Keratinocyte (primary cell): ENCODE measurements at places on chromosomes 16 and 17.

- DNase-seq = no peak
Observed at GRCh38 chr17:19567216-19568015, 33.8 kb downstream of the SLC47A1 start.

DNA sequence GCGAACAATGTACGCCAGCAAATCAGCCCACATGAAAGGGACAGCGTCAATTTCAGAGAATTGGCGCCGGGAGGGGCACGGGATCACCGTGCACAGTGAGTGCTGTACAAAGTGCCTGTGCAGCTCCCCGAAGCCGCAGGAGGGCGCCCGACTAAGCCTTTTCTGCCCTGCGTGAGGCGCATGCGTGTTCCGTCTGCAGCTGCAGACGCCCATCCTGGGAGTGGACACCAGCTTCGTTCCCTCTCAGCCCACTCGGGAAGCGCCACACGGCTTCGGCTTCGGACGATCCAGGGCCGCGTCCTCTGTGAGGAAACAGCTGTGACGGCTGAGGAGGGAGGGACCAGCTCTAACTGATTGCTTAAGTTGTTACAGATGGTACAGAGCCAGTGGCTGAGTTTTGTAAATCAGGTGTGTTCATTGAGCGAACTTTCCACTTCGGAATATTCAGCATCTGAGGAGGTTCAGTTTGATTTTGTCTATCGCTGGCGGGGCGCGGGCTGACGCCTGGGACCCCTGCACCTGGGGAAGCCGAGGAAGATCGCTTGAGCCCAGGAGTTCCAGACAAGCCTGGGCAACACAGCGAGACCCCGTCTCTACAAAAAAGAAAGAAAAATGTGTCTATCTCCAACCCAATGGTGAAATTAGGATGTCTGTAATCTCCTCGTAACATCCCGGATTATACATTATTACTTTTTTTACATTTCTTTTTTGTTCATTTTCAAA, 15.4 kb upstream of the ZNF287 start:
- DNase-seq = peak; percentile 13

GRCh38 chr17:81130385-81131361, 34.6 kb upstream of the PVALEF start:
- no peak for DNase-seq

- no peak for DNase-seq
Observed at GRCh38 chr16:68377667-68378393, 67.0 kb downstream of the PRMT7 start.

DNA sequence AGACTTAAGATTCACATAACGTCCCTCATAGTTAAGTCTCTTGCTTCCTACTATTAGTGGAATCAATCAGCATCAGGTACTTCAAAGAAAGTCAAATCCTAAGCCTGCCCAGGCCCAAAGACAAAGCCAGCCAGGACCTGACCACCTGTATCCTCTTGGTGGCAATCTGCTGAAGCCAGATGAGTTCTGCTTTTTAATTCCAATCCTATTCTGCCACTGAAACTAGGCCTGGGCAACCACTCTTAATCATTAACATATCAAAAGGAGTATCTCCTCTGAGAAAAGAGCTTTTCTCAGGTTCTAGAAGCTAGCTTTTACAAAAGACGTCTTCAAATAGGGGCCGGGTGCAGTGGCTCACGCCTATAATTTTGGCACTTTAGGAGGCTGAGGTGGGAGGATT, 15.1 kb upstream of the GLG1 start:
- DNase-seq = no peak

DNA sequence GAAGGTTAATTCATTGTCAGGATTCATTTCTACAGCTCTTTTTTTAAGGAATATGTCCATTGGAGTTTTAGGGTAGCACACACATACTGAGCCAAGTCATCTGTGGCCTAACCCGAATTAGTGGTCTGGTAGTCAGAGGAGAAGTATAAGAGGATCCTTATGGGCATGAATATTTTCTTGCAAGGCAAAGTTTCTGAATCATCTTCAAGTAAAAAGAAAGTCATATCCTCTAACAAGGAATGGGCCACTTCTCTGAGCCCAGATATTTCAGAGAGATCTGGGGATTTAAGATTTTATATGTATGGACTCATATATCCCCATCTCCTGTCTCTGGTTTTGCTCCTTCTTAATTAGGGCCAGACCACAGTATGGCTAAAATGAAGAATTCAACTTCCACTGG, 99.2 kb upstream of the CDH8 start:
- no peak for DNase-seq

DNA sequence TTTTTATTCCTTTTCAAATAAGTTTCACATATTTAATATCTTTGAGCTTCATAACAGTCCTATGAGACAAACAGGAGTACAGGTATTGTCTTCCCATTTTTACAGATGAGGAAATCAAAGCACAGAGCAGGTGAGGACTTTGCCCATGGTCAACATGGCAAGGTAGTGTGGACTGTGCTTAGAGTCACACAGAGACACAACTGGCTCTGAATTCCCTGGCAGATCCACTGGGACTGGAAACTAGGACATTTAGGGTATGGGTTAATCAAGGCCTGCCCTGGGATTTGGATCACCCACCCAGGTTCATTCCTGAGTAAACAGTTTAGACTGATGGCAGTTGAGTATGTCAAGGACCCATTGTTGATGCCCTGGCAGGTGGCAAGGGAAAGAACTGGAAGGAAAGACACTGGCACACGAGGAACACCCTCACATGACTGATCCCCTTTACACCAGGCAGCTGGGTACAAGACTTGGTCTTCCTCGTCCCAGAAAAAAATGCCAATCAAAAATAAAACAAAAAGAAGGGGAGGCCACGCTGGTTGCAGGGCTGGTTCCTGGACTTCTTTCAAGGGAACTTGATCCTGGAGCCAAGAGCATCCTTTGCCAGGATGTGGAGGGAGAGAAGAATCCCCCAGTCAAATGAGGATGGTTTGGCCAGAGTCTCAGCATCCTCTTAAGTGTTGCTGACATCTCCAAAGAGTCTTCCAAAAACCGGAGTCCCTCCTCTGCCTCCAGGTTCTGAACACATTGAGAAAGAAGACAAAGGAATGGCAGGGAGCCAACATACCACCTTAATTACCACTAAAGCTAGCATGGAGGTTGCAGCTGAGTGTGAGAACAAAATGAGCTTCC, 34.9 kb downstream of the CHD9 start:
- no peak for DNase-seq
